Activated CD4-positive, alpha-beta T cell treated with anti-CD3 and anti-CD28 coated beads, Interleukin-2, amount 50 U/mL, for 4 hours (primary cell): ENCODE measurements at places on chromosomes 7 and 10.

DNA sequence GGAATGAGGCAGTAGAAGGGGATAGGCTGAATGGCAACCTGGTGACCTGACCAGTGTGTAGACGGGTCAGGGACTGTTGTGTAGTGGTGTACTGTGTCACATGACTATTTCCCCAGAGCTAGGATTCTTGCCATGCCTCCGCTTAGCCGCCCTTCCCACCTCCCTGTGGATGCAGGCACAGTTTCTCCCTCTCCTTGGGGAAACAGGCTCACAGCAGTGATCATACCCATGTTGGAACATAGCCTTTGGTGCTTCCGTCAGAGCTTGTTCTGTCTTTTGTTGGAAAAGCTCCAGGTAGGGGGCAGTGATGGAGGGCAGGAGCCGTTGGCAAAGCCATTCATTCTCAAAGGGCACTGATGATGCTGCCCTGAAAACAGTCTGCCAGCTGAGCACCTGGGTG, 44.3 kb downstream of the OGDH start:
- no peak for DNase-seq

- DNase-seq, result no peak
Observed at GRCh38 chr7:146235195-146235594, 118.6 kb downstream of the CNTNAP2 start.

- no peak for DNase-seq
Observed at GRCh38 chr7:115831371-115831770, 199.2 kb downstream of the TFEC start.

GRCh38 chr10:14485986-14486385, 155.3 kb upstream of the FRMD4A start:
- DNase-seq, result no peak

DNA sequence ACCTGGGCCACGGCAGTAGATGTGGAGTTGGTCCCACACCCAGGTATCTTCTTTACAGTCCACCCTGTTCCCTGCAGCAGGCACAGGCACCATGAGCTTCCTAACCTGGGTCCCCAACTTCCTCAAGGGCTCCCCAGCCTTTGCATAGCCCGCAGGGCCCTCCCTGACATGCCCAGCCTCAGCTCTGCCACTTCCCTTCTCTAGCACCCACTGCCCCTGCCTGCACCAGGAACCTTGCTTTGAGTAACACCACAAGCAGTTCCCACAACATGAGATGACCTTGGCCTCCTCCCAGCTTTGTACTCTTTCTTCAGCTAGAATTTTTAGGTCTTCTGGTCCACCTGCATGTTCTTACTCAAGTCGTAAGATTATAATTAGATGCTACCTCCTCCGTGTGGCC, 92.2 kb upstream of the ZPBP start:
- DNase-seq, result no peak

- no peak for DNase-seq
Observed at GRCh38 chr10:128083191-128083895, 42.9 kb downstream of the MKI67 start.

GRCh38 chr10:21626457-21627161, 92.6 kb downstream of the MLLT10 start:
- no peak for DNase-seq

DNA sequence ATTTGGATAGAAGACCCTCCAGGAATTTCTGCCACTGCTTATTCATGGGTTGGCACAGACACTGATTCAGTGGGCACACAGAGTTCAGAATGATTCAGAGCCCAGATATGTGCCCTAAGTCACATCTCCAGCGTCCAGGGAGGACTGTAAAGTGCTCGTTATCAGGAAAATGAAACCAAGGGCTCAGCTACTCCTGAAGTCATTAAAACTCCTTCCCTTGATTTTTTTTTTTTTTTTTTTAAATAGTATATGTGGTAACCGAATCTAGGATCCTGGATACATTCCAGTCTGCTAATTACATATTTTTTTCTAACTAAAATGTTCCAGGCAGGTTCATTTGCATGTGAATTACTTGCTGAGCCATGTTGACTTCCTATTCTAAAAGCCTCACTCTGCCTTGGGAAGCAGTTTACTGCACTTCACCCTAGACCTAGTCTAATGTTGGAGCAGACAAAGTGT, 34.7 kb downstream of the MET start:
- no peak for DNase-seq

DNA sequence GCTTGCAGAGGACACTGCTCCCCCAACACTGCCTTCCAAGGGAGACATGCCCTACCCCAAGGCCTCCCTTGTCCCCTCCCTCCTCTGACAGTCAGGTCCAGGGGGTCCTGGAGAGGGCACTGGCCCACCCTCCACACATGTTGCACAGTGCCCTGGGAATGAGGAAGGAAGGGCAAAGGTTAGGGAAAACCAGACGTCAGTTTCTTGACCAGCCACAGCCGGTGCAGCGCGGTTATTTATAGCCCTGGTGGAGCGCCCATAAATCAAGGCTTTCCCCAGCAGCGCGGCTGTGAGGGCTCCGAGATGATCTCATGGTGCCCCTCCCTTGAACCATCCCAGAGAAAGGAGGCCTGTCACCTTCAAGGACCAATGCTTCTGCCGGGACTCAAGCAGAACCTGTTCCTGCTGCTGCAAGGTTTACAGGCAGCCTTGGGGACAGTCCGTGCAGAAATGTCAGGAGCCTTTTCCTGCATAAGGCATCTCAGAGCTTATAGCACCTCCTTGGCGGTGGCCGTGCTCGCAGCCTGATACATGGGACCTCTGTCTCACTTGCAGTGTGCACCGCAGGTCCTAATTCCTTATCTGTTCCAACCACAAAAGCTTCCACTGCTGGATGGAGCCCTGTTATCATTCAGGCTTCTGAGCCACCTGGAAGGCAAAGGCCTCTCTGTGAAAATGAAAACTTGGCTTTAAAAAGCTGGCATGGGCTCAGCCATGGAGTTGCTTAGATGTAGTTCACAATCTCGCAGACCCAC, 127.3 kb downstream of the LHPP start:
- no peak for DNase-seq

- DNase-seq, result no peak
Observed at GRCh38 chr7:103972779-103973434, 16.6 kb downstream of the RELN start.
